ENCODE measurements at places on chromosomes 6 and 20.

DNA sequence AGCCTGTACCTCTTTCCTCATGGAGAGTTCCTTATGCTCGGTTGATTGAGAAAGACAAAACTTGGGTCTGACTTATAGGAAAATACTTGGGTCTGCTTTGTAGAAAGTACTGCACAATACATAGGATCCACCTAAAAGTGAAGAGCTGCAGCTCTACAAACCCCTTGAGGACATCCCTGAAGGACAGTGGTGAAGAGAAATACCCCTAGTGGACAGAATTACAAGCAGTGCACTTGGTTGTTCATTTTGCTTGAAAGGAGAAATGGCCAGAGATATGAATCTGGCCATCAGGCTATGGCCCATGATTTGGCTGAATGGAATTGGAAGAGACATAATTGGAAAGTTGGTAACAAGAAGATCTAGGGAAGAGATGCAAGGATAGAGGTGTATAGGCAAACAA is 8.3 kb downstream of the CD24 start:
- no peak for DNase-seq

DNA sequence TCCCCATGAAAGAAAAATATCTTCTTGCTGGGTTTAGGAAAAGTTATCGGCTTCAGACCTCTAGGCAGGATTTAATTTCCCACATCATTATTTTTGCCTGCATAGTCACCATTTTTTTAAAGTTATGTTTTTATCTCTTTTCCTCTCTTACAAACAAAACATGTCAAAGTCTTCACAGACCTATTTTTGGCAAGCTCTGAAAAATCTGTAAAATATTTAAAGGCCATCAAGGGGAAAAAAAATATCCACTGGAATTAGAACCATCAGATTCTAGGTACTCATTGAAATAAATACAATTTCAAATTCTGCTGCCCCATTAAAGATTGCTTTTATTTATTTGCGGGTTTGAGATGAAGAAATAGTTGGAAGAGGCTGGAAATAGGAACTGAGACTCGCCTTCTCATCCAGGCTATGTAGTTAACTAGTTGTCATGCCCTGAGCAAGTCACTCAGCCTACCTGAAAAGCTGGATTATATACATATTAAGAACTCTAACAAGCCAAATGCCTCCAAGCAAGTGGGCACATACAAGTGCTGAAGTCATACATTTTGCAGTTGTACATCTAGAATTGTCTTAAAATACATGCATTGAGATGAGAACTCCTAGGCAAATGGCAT is 101.7 kb upstream of the SASH1 start:
- DNase-seq: no peak

DNA sequence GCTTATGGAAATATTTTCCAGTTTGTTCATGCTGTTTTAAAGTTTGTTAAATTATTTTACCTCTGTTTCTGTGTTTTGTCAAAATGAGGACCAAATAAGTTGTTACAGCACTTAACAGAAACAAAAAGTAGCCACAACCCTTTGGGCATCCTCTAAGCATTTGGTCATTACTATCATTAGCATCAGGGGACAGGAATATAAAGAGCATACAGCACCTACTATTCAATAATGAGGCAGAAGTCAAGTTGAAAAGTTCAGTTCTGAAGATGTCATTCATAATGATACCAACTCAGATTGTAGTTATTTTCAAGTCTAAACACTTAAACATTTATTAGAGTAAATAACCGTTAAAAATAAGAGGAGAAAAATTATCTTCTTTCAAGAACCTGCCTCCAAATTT is 862.3 kb upstream of the FLRT3 start:
- DNase-seq: no peak

GRCh38 chr6:158006821-158007570 is 25.3 kb downstream of the SYNJ2 start:
- DNase-seq: no peak

GRCh38 chr20:5925551-5925950 is 24.8 kb downstream of the TRMT6 start:
- no peak for DNase-seq

DNA sequence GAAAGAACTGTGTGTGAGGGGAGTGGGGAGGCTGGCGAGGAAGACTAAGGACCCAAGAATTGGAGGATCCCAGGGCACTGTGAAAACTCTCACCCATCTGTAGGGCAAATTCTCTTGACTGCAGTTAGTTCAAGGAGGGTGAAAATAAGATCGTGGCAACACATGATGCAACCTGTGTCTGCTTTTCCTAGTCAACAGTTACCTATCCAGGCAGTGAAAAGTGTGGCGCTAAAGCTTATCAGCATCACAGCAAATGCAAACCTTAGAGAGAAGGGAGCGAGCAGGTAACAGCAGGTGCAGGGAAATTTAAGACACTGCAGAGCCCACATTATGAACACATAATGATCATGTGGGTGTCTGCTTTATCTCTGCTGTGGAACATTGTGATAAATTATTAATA is 97.7 kb upstream of the SGK1 start:
- DNase-seq: no peak

DNA sequence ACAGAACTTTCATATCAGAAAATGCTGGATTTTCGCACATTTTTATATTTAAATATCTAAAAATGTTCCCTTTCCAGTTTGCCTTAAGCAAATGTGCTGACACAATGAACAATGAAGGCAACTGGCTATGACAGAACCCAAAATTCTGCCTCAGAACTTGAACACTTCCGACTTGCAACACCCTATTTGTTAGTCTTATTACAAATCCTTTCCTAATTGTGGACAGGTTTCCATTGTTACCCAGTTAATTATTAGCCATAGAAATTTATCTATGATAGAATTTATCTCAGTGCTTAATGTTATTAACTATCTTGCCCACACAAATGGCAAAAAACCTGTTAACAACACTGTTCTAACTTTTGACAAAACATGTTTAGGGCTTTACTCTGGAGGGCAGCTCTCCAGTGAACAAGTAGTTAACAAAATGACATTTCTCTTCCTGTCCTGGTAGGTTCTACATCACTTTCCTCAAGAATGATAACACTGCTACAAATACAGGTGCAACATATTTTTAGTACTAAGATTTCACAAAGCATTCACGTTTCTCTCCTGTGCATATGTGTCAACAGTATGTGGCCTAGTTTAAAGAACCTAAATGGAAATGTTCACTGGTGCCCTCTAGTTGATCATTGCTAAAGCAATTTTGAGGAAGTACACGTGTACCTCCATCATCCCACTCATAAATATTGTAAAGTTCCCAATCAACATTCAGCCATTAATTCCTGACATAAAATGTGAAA is 58.4 kb downstream of the HIVEP2 start:
- DNase-seq: peak; percentile 67

GRCh38 chr20:54624706-54625390 is 149.5 kb downstream of the DOK5 start:
- DNase-seq: peak; percentile 18

GRCh38 chr20:9015984-9016324 is 52.9 kb upstream of the PLCB4 start:
- no peak for DNase-seq

- DNase-seq: peak; percentile 96
Measured at GRCh38 chr6:44012078-44012493, 115.2 kb downstream of the MRPL14 start.

DNA sequence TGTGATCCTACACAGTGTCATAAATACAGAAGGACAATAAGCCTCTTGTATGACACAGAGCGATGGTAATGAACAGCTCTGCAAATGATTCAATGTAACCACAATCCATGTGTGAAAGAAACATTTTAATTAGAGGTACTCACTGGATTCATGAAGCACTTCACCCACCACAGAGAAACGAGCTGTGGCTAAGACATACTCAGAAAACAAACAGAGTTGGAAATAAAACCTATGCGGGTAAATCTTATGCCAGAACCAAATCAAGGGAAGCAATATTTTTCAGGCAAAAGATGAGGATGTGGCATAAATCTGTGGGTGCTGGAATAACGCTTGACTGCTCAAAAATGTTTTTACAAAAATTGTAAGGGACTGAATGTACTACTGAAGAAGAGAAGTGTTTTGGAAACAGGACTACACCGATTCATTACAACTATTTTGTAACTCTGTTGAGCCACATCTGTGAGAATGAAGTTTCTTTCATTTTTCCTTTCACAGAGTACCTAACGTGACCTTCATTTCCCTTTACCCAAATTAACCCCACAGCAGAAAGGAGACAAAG is 112.1 kb downstream of the WDR27 start:
- DNase-seq: peak; percentile 87

- DNase-seq: peak; percentile 43
Measured at GRCh38 chr6:335572-335971, 43.3 kb downstream of the DUSP22 start.

- DNase-seq: no peak
Measured at GRCh38 chr6:91149246-91149955, 562.5 kb upstream of the MAP3K7 start.

- DNase-seq: no peak
Measured at GRCh38 chr6:34566830-34567546, 10.9 kb upstream of the SPDEF start.

- DNase-seq: no peak
Measured at GRCh38 chr6:160344271-160344670, 3.9 kb upstream of the SLC22A3 start.

DNA sequence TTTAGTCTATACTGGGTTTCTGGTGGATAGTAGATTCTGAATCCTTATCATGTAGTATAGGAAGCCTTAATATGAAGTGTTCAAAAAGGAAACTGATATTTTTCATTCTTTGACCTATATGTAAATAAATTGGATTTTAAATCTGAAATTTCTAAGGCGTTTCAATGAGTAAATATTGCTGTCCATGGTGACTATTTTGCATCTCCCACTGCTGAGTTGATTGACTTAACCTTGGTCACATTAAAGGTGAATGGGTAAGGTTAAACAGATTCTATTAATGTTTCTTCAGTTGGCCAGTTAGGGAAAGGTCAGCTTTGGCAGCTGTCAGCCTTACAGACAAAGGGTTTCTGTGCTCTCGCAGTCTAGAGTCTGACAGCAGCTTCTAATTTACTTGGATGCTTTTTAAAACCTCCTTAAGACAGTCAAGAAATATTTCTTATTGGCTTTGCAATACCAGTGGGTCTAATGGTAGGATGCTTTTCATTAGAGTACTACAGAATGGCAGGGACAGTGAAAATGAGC is 24.8 kb downstream of the PRIM2 start:
- no peak for DNase-seq

- DNase-seq: peak; percentile 54
Measured at GRCh38 chr6:45923831-45924391, 91.7 kb downstream of the CLIC5 start.

GRCh38 chr6:126056355-126057004 is 70.1 kb downstream of the TRMT11 start:
- DNase-seq: no peak

DNA sequence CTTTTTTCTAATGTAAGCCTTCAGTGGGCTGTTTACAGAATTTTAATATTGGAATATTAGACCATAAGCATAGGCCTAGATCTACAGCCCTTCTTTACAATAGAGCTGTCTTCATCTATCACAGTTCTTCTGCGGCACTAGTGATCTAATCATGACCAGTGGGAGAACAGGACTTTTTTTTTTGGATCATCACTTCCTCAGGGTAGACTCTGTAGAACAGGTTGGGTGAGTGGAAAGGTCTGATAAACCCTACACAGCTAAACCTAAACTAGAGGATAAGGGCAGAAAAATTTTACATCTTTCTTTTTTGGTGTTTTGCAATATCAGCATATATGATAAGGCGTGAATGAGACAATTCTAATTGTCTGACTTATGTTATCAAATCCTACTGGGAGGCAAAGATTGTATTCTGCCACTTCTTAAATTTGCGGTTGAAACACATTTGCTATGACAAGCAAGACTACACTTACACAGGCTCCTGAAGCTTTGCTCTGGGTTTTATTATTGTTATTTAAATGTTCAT is 52.2 kb downstream of the GOPC start:
- no peak for DNase-seq

- no peak for DNase-seq
Measured at GRCh38 chr6:786946-787763, 94.2 kb upstream of the EXOC2 start.

- DNase-seq: no peak
Measured at GRCh38 chr6:33628401-33628964, 7.4 kb downstream of the ITPR3 start.

GRCh38 chr6:108561742-108562502 is 1.2 kb downstream of the FOXO3 start:
- DNase-seq: peak; percentile 32

DNA sequence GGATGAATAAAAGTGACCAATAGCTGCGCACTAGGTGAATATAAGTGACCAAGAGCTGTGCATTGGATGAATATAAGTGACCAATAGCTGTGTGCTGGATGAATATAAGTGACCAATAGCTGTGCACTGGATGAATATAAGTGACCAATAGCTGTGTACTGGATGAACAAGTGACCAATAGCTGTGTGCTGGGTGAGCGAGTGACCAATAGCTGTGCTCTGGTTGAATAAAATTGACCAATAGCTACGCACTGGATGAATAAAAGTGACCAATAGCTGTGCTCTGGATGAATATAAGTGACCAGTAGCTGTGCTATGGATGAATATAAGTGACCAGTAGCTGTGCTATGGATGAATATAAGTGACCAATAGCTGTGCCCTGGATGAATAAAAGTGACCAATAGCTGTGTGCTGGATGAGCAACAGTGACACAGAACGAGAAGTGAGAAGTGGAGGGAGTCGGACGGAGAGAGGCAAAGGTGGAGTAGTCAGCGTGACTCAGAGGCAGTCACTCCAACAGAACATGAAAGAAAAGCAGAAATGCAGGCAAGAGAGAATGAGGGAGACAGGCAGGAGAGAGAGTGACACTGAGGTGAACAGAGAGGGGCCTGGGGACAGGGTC is 38.5 kb downstream of the RBM38 start:
- DNase-seq: peak; percentile 23

GRCh38 chr6:15518057-15518456 is 144.8 kb downstream of the DTNBP1 start:
- no peak for DNase-seq

- no peak for DNase-seq
Measured at GRCh38 chr6:92522589-92522988, 896.8 kb downstream of the EPHA7 start.

DNA sequence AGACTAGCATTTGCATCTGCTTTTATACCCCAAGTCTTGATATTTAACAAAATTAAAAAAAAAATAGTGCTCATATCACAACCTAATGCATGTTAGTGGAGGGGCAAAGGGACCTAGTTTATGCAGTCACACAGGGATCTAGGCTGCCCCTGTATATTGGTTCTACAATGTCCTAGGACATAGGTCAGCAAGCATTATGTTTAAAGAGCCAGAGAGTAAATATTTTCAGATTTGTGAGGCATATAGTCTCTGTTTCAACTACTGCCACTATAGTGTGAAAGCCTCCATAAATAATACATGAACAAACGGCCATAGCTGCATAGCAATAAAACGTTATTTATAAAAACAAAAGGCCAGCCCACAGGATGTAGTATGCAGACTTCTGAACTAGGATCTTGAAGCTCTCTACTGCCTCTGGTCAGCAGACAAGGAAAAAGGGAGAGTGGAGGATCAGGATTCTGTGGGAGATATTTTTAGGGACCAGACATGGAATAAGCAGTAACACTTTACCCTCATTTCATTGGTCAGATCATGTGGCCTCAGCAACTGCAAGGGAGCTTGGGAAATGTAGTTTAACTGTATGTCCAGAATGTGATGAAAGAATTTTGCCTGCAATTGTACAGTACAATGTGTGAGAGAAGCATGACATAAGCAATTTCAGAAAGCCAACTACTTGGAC is 414.2 kb upstream of the SPTLC3 start:
- no peak for DNase-seq

Data from astrocyte of the spinal cord (primary cell).